T-cell (primary cell): ENCODE measurements at places on chromosomes 4 and X. TPM values are rescaled to one million over a fixed set of nuclear protein-coding genes. Genes with fewer than 3 reads are reported as not detected.

SLITRK2 gene
- not detected for total RNA-seq

ATP1B4 gene
- not detected for total RNA-seq

DNA sequence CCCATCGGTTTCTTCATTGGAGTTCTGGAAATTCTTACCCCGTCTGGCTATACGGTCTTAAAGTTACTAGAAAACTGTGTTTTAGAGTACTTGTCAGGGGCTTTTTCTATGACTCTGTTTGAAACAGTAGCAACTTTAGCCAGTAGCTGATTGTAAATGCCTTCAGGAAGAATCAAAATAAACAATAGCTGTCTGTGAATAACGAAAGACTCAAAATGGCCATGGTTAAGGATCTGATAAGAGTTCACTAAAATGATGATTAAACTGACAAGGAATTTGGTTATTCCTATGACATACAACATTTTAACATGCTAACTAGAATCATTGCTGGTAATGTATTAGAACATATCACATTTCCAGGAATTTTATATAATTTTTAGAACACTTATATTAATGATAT lies 191.0 kb downstream of the EVC2 start:
- DNase-seq = no peak

GRCh38 chr4:176123710-176124407 lies 58.2 kb downstream of the WDR17 start:
- no peak for DNase-seq

DNA sequence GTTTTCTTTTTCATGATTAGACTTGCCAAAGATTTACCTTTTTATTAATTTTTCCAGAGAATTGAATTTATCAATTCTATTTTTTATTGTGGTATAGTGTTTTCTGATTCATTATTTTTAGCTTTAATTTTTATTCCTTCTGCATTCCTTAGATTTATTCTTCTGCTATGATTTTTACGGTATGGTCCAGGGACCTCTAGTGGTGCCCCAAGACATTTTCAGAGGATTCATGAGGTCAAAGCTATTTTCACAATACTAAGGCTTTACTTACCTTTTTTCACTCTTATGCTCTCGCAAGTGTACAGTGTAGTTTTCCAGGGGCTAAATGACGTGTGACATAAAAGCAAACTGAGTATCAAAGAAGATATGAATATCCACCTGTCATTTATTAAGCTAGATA lies 8.0 kb downstream of the RADX start:
- no peak for DNase-seq
